Activated naive CD4-positive, alpha-beta T cell treated with Interleukin-2 at 50 U/mL for 16 hours (primary cell): ENCODE measurements at places on chromosomes 4 and X.

DNA sequence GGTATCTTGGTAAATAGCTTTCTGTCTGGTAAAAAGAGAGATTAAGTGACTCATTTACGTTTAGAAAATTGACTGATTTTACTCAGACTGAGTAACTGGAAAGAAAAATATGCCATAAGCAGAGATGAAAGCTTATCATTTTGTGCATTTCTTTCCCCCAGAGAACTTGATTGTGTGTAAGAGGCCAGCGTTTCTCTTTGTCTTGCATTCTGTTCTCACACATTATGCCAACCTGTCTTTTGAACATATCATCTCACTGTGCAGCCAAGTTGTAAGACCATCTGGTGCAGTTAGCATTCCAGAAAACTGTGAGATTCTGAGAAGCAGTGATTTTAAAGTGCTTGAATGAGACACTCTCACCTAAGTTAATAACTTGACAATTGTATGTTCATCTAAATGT is 651.3 kb downstream of the TECRL start:
- no peak for DNase-seq

GRCh38 chr4:48902266-48902665 is 4.3 kb downstream of the OCIAD2 start:
- no peak for DNase-seq

DNA sequence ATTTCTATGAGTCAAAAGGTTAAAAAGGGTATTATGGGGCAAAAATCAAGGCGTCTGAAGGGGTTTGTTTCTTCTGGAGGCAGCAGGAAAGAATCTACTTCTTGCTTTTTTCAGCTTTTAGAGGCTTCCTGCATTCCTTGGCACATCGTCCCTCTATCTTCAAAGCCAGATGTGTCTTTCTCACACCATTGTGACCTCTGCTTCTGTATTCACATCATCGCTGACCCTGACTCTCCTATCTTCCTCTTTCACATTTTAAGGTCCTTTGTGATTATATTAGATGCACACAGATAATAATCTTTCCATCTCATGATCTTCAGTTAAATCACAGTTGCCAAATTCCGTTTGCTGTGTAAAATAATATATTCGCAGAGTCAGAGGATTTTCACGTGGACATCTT is 112.7 kb downstream of the PPP4R3C start:
- DNase-seq = no peak

GRCh38 chrX:69024931-69025330 is 140.3 kb downstream of the PJA1 start:
- DNase-seq = no peak

GRCh38 chr4:144715230-144715629 is 69.3 kb downstream of the HHIP start:
- DNase-seq = no peak

DNA sequence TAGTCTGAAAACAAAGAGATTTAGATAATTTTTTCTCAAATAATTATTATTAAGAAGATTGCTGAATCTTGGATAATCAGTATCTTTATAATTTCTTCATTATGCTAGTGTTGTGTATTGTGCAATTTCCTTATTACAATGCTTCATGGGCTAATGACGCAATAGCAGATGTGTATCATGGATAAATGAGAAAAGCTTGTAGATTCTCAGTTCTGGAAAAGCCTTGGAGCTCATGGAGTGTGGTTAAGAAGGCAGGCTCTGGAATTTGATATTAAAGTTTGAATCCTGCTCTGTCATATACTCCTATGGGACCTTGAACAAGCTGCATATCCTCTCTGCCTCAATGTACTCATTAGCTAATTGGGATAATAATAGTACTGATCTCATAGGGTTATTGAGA is 18.9 kb upstream of the CXCL8 start:
- no peak for DNase-seq

GRCh38 chr4:15809058-15809457 is 30.9 kb downstream of the CD38 start:
- no peak for DNase-seq

GRCh38 chrX:9430346-9430921 is 34.4 kb upstream of the TBL1X start:
- no peak for DNase-seq

DNA sequence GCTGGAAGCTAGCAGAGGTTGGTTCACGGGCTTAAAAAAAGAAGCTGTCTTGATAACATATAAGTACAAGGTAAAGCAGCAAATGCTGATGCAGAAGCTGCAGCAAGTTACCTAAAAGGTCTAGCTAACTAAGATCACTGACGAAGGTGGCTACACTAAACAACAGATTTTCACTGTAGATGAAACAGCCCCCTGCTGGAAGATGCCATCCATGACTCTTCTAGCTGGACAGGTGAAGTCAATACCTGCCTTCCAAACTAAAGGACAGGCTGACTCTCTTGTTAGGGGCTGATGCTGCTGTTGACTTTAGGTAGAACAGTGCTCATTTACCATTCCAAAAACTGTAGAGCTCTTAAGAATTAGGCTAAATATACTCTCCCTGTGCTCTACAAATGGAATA is 99.5 kb downstream of the FBXW7 start:
- DNase-seq = no peak

- no peak for DNase-seq
These were observed 45.9 kb downstream of the GAB1 start for GRCh38 chr4:143382596-143382995.

DNA sequence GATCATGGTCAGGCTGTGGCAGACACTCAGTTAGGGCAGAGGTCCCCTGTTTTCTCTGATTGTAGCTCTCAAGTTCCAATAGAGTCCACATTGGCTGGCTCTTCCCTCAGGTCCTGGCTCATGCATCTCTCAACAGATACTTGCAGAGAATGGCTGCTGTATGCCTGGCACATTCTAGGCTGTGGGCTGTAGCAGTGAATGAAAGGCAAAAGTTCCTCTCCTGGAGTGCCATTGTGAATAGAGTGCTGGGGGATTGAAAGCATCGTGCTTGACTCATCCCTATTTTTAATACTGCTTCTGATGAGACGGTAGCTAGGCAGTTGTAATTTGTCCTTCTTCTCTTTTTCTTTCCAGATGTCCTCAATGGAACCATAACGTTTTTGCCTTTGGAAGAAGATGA is 5.5 kb downstream of the TRMT44 start:
- no peak for DNase-seq

- DNase-seq = no peak
These were observed 60.5 kb upstream of the IL15 start for GRCh38 chr4:141575884-141576283.

- DNase-seq = peak; percentile 30
These were observed 6.8 kb upstream of the VSIG4 start for GRCh38 chrX:66046612-66047235.

GRCh38 chr4:3481113-3481531 is 18.0 kb downstream of the DOK7 start:
- no peak for DNase-seq
